ENCODE measurements at places on chromosomes 4 and X.

DNA sequence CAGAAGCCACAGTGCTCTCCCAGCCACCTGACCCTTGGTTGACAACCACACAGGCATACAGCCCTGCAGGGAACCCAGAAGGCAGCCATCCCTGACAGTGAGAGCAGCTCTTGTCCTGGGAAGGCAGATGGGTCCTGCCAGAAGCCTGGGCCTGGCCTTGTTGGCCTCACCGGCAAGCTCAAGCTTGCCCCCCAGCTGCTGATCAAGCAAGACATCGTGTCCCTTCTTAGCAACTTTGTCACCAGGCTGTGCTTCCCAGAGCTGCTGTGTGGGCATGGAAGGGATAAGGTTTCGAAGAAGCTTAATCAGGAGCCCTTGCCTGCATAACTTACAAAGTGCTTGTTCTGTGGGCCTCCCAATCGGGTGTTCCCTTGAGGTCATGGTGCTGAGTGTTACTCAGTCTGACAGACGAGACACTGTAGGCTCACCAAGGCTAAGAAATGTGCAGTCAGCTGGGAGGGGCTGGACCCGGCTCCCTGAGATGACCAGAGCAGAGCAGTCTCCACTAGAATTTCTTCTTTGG is 6.8 kb upstream of the ABLIM2 start:
- DNase-seq = no peak

- no peak for DNase-seq
Observed at GRCh38 chr4:19119904-19120560, 1098.5 kb upstream of the LCORL start.

DNA sequence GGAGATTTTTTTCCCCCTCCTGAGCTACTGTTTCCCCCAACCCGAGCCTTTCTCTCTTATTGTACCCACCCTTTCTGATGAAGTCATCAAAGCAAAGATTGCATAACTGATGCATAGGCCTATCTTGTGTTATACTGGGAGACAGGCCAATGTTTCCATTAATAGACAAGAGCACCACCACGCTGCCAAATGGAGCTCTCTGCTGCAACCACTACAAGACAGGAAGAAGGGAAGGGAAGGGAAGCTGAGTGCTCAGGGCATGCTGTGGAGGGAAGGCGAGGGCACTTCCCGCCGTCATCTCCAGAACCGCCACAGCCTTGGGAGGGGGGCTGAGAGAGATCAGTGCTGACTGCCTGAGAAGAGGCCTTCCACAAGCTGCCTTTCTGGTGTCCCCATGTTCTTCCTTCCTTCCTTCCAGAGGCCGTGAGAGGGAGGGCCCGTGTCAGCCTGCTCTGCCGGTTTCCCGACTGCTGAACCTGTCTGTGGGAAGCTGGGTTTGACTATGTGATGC is 75.0 kb downstream of the MGST2 start:
- DNase-seq = peak; percentile 95

GRCh38 chr4:107389965-107390364 is 330.1 kb downstream of the PAPSS1 start:
- DNase-seq = no peak

GRCh38 chr4:74531963-74532794 is 87.2 kb downstream of the AREG start:
- peak; percentile 94 for DNase-seq

- DNase-seq = no peak
Observed at GRCh38 chr4:104436542-104436941, 58.2 kb downstream of the CXXC4 start.

DNA sequence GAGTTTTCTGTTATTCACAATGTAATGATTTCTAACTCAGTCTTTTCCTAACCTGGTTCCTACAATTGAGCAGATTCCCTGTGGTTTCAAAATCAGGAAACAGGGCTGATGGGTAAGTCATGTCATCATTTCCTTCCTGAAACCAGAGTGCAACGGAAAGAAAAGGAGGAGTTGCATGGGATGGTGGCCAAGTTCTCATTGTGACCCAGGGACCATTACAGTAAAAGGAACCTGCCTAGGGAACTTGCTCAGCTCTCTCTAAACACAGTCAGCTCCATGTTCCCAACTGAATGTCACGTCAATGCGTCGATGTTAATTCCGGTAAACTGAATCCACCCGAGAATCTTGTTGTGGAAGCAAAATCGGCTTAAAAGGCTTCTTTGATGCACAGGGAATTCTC is 51.2 kb downstream of the LGI2 start:
- peak; percentile 31 for DNase-seq

DNA sequence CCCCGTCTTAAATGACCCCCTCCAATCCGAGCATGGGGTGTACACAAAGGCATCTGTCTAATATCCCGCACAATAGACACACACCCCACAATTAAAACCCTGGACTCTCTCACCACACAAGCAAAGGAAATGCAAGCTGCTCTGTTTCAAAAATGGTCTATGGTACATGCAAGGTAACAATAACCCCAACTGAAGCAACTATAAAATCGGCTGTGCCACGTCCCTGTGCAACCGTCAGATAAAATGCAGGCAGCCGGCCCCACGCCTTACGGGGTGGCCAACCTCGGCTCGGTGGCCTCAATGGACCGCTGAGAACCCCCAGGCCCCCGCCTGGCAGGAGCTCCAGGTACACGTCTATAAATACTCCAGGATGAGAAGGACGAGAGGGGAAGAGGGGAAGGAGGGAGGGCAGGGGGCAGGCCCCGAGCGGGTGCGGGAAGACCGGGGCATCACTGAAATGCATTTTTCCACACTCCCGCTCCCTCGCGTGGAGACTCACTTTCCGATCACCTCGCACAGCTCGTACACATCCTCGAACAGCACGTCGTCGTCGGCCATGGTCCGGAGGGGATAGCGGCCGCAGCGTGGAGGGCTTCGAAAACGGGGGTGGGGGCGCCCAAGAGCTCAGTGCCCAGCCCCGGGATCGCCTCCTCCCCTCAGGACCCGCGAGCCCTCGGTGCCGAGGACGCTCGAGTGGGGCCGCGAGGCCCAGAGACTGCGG is 763 bp downstream of the CASK start:
- no peak for DNase-seq

- DNase-seq = peak; percentile 9
Observed at GRCh38 chr4:17273047-17273446, 238.8 kb downstream of the QDPR start.

DNA sequence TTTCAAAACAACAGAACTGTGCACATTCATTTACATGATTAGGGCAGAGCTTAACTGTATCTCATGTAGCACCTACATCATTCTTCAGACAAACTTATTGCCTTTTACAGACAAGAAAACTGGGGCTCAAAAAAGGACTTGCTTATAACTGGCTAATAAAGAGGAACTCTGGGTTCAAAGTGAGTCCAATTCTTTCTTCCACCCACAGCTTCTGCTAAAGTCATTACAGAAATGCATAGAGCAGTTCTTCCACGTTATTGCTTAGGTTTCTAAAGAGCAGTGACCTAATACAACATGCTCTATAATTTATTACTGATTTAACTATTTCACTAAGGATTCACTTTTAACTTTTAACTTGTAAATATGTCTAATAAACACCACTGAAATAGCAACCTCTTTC is 60.6 kb downstream of the ELOVL6 start:
- DNase-seq = no peak

GRCh38 chrX:30248854-30249253 is 1.9 kb downstream of the MAGEB1 start:
- no peak for DNase-seq

DNA sequence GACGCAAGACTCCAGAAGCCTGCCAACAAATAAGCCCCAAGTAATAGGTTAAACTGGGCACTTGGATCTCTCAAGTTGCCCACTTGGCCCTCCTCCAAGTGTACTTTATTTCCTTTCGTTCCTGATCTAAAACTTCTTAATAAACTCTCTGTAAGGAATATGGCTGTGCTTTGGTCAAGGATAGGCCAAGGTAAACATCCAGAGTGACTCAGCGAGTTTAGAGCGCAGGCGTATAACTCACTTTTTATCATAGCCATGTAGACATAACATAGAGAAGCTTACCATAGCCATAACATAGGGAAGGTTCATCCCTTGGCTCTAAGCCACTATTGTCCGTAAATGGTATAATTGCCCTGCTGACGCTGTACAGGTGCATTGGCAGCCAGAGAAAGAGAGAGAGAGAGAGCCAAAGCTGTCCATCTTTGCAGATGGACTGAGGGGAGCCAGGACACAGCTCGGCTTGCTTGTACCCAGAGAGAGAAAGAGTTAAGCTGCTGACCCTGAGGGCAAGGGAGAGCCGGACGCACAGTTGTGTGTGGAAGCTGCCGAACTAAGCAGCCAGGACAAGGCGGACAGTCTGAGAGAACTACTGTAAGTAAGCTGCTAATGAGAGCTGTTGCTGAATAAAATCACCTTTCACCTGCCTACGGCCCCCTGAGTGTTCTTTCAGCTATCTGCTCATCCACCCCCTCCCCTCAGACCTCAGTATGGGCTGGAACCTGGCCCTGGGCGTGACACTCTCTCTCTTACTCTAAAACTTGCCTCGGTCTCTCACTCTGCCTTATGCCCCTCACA is 1.8 kb downstream of the TLR1 start:
- DNase-seq = no peak

GRCh38 chr4:127501103-127501502 is 131.7 kb upstream of the INTU start:
- peak; percentile 48 for DNase-seq

DNA sequence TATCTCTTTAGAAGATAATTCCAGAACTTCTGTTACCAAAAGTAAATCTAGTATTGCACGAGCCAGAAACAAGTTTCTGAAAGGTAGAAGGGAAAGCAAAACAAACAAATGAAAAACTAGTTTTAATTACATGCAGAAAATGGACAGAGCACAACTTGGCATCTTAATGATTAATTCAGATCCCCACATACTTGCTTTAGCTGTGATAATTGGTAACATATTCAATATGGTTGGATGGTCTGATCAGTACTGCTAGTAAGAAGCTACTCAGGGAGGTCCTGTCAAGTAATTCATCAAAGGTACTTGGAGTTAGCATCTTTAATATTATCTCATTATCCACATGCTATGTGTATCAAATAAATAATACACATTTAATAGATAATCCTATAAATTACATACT is 204.3 kb downstream of the TRAM1L1 start:
- DNase-seq = no peak

DNA sequence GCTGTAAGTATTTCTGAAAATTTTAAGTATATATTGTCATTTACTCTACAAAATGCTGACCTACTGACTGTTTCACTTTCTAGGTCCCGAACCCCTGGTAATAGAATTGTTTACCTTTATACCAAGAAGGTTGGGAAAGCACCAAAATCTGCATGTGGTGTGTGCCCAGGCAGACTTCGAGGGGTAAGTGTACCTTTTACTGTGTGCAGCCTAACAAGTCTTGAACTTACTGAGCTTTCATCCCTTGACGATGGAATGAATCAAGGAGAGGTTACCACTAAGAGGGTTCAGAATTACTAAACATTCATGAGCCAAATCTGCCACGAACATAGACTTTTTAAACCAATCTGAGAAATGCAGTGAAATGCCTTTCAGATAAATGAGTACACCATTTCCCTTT is 1.6 kb downstream of the RPL34 start:
- no peak for DNase-seq

DNA sequence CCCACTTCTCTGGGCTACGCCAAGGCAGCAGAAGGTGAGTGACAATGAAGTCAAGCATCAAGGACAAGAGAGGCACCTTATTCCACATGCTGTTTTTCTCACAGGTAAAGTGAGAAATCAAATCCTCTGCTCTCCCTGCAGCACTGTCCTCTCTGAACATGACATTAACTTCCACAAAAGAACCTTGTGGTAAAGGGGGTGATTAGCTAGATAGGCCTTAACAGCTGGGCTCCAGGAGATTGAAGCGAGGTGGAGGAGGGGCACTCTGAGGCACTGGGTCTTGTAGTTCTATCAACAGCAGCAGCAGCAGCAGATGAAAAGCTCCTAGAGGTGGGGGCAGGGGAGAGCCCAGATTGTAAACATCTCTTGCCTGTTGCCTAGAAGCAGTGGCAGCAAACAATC is 96.8 kb upstream of the CXXC4 start:
- no peak for DNase-seq

- DNase-seq = no peak
Observed at GRCh38 chrX:123738378-123738940, 5.6 kb upstream of the THOC2 start.

DNA sequence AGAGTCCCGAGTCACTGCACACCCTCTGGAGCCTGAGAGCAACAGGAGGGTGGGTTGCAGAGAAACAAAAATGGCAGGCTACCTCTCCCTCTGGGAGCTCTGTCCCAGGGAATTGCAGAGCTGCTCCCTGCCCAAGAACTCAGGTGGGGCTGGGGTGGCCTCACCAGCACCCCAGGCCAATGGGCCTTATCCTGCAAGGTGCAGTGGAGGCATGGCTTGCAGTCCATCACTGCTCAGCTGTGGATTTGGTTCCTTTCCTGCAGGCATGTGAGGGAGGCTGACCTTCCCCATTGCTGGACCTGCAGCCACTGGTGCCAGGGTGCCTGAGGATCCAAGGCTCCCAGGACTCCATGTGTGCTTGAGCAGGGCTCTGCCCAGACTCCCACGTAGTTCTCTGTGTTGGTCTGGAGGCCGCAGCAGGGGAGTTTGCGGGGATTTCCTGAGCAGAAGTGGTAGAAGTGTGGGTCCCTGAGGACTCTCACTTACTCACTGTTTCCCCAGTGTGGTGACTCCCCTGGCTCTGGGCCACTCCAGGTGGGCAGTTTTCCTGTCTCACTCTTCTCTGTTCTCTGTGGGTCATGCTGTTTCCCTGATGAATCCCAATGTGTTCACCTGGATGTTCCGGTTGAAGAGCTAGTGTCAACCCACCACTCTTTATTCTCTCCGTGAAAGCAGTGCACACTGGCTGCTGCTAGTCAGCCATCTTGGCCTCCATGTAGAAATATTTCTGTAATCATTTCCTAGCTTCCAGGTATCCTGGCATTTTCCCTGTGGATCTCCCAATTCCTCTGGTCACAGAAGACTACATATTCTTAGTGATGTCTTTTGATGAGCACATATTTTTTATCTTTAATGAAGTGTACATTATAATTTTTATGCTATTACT is 82.3 kb downstream of the ARHGAP24 start:
- DNase-seq = no peak

DNA sequence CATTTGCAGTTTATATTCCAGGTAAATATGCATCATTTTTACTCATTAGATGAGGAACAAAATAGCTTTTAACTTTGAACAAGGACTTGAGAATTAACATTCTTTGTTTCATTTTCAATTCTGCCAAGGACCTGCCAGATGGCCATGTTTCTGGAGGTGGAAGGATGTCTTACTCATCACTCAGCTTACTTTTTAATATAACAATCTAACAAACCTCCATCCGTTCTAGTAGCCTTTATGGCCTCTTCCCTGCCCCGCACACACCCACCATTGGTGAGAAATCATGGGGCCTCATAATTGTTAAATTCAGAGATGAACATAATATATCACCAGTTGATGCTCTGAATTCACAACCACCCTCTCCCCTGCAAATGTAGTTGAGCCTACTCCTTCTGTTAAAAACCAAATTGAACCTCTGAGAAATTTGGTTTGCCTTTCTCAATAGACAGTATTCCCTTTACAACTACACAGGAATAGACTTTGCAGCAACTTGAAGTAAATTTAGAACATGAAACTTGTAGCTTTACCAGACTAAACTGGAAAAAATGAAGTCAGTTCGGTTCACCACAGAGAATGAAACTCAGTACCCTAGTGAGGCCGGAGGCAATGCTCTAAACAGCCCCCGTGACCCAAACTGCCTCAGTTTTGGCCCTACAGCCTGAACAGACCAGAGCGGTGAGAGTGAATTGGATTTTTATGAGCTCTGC is 50.1 kb upstream of the ACSL4 start:
- no peak for DNase-seq

GRCh38 chr4:11791797-11792196 is 363.1 kb upstream of the HS3ST1 start:
- no peak for DNase-seq

GRCh38 chr4:41476310-41476885 is 61.6 kb upstream of the LIMCH1 start:
- no peak for DNase-seq
